ENCODE measurements at places on chromosomes 5 and 9. TPM values are rescaled to one million over a fixed set of nuclear protein-coding genes. Genes with fewer than 3 reads are reported as not detected.

The NTNG2 gene
- total RNA-seq: 1.2 TPM

The HTR1A gene
- not detected for total RNA-seq

The HSPB3 gene
- 0.24 TPM for total RNA-seq

The FAM151B gene
- total RNA-seq: 1.7 TPM

The JAKMIP2 gene
- total RNA-seq: not detected

The LRRC70 gene
- 0.13 TPM for total RNA-seq

The LOX gene
- total RNA-seq: 1.4 TPM

The FRMD3 gene
- 5.4 TPM for total RNA-seq

The SPINK4 gene
- not detected for total RNA-seq

The STING1 gene
- 0.94 TPM for total RNA-seq

The STOM gene
- total RNA-seq: 405 TPM

The MCTP1 gene
- total RNA-seq: 9.5 TPM

The FOXI1 gene
- not detected for total RNA-seq

The GARNL3 gene
- total RNA-seq: 2.5 TPM

Measured in A549 treated with AZD2906 at 1 μM for 4 hours (cell line).